CD4-positive, alpha-beta T cell treated with Interleukin-12 subunit alpha and Interleukin-12 subunit beta, for 1 hour (primary cell): ENCODE measurements at places on chromosomes 3 and 15.
A peak's percentile ranks its signal among the peaks of the same experiment; 100 is the strongest.

DNA sequence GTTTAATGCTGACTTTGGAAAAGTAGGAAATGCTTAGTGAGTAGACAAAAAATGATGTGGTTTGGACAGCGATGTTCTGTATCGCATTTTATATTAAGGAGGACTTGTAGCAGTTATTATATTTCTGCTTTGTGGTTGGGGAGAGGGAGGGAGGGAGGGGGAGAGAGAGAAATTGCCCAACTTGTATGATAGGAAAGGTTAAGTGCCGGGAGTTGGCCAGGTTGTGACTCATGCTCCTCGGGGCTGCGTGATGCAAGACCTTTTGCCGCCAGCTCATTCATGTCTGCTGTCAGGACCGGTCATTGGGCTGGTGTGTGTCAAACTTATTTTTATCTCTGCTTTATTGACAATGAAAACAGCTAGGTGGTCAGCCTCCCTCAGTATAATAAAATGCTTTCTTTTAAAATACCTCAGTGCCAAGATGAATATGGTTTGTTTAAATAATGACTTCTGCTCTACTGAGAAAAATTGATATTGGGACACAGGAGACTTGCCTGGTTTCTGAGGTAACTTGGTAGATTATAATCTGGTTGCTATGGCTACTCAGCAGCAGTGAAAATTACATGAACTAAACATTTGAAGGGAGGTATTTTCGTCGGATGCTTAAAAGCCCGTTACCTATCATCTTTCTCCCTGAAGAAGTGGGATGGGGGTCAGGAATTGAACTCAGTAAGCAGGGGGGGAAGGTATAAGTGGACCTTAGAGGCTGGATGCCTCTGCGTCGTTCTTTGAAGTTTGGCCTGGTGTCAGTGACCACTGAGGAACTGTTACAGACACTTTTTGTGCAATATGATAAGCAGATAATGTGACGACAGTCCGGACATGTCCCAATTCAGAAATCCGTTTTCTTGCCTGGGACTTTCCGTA lies 90.7 kb downstream of the FNDC3B start:
- DNase-seq: peak; percentile 73

GRCh38 chr3:87446849-87447387 lies 170.5 kb upstream of the POU1F1 start:
- DNase-seq: no peak

GRCh38 chr15:74460298-74460697 lies 662 bp downstream of the UBL7 start:
- no peak for DNase-seq

DNA sequence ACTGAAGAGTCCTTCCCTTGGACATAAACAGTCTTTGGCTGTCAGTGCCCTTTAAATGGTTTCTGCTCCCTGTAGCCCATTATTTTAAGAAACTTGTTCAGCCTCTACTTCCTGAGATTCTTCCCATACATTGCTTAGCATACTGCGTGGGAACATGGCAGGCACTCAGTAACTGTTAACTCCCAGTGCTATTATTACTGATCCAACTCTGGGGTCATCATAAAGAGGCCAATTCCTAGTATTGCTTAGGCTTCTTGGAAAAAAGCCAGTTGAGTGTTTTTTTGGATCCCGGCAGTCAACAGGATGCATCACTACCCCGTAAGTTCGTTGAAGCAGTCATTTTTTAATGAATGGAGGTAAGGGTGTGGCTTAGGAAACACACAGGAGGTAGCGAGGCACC lies 206.2 kb upstream of the ADAMTS9 start:
- DNase-seq: no peak

GRCh38 chr15:58163985-58164384 lies 25.8 kb downstream of the AQP9 start:
- DNase-seq: no peak

DNA sequence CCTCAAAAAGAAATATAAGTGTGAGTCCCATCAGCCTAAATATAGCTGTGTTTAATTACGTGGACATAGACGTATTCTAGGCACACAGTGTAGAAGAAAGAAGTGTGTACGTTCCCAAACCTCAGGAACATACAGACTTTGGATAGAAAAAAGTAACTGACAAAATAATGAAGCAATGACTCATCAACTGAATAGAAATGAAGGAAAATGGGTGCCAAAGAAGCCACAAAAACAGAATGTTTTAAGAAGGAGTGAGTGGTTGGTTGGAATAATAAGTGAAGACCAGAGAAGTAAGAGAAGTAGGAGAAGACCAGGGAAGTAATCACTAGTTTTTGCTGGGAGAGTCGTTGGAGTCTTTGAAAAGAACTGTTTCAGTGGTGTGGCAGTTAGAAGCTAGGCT lies 518.1 kb downstream of the ROBO1 start:
- no peak for DNase-seq

DNA sequence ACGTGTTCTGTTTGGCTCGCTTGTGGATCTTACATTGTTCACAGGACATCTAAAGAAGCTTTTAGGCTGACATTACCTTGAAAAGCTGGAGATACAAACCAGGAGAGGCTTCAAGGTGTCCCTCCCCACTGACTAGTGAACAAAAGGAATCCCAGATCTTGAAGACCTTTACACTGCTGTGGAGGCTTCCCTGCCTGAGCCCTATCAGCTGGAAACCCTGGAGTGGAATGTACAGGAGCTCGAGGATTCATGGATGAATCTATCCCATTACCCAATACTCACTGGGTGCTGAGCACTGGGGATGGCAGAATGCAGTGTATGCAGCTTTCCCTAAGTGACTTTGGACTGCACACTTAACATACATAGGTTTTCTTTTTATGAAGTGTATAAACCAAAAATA lies 82.3 kb upstream of the MFGE8 start:
- DNase-seq: no peak

GRCh38 chr15:69996321-69997160 lies 101.2 kb downstream of the TLE3 start:
- no peak for DNase-seq

- no peak for DNase-seq
Measured at GRCh38 chr3:188697127-188697526, 474.6 kb upstream of the TPRG1 start.

DNA sequence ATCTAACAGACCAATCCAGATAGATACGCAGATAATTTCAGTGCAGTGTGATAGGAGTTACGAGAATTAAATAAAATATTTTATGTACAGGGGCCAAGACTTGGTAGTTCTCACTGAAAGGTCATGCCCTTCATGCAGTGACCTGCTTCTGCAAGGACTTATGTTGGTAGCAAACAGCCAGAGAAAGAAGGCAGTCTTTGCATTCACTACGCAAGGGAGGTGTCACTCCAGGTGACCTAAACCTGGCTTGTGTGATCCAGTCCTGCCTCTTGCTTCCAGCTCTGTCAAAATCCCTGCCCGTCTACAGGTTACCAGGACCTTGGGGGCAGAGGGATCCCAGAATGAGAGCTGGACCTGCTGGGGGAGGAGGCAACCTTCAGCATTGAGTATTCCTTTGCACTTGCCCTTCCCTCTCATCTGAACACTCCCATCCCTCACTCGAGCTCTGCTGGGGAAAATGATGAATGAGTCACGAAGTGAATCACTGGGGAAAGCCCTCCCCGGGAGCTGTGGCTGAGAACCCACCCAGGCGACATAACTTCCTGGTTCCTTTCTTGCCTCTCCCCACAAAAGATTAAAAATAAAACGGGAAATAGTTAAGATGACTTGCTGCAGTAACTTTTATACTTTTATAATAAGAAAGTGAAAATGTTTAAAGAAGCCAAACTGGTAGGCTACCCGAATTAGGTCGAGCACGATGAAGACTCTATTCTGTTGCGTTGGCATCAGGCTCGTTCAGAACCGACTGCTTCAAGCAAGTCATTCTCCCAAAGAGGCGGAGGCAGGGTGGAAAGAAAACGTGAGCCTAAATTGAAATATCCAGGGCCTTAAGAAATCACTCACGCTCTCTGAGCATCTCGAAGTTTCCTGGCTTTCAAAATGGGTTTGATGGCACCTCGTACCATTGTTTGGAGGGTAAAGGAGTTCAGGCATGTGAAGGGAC lies 216.1 kb downstream of the SLCO3A1 start:
- peak; percentile 40 for DNase-seq

DNA sequence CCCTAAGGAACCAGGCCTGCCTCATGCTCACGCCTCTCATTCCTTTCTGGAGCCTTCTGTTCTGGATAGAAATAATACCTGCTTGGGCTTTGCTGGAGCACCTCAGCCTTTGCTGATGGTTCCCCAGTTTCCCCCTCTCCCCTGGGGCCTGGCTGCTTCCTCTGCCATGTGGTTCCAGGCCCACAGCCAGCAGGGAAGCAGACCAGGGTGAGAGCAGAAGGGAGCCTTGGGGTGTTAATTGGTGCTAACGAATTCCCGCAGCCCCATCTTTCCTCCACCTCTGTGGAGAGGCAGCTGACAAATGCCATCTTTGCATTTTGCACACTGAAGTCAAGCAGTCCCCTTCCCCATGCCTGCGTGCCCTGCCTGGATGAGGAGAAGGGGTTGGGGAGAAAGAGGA lies 13.1 kb upstream of the CORO2B start:
- no peak for DNase-seq

- no peak for DNase-seq
Measured at GRCh38 chr3:114481113-114481512, 187.3 kb downstream of the TIGIT start.

- DNase-seq: no peak
Measured at GRCh38 chr3:119302697-119303551, 8.7 kb downstream of the ARHGAP31 start.
